Naive thymus-derived CD4-positive, alpha-beta T cell (primary cell): ENCODE measurements at places on chromosomes 5 and 9. TPM values are rescaled to one million over a fixed set of nuclear protein-coding genes. Genes with fewer than 3 reads are reported as not detected.

The MCIDAS gene
- not detected for total RNA-seq

The AUH gene
- total RNA-seq: 30.1 TPM

The WDR5 gene
- total RNA-seq: 42.3 and 44.9 TPM in 2 replicates

The WNT8A gene
- total RNA-seq: not detected

The LURAP1L gene
- total RNA-seq: not detected

The RNF183 gene
- not detected for total RNA-seq

- H3K36me3 ChIP-seq: no peaks in the 10 kb centered on the region
- no peak for DNase-seq
- no peak overlapping the region for H3K27ac ChIP-seq
- H3K27me3 ChIP-seq: no peaks in the 10 kb centered on the region
- H3K4me3 ChIP-seq: no peak overlapping the region
- no peaks in the 10 kb centered on the region for H3K4me1 ChIP-seq
Observed at GRCh38 chr9:34271265-34272006, 57.6 kb downstream of the KIF24 start.

GRCh38 chr9:110330484-110331105 lies 7.1 kb downstream of the TXNDC8 start:
- no peak overlapping the region for H3K4me3 ChIP-seq
- no peaks in the 10 kb centered on the region for H3K4me1 ChIP-seq
- H3K27me3 ChIP-seq: no peaks in the 10 kb centered on the region

- no peak for DNase-seq
- no peaks in the 10 kb centered on the region for H3K27me3 ChIP-seq
- no peak overlapping the region for H3K4me3 ChIP-seq
- H3K36me3 ChIP-seq: no peaks in the 10 kb centered on the region
- no peak overlapping the region for H3K27ac ChIP-seq
Observed at GRCh38 chr9:135909371-135909770, 2.0 kb upstream of the CAMSAP1 start.

GRCh38 chr5:115431116-115431515 lies 113.5 kb downstream of the FEM1C start:
- no peak overlapping the region for H3K27ac ChIP-seq
- no peaks in the 10 kb centered on the region for H3K36me3 ChIP-seq
- H3K27me3 ChIP-seq: no peaks in the 10 kb centered on the region
- H3K4me1 ChIP-seq: no peaks in the 10 kb centered on the region
- no peak overlapping the region for H3K4me3 ChIP-seq

DNA sequence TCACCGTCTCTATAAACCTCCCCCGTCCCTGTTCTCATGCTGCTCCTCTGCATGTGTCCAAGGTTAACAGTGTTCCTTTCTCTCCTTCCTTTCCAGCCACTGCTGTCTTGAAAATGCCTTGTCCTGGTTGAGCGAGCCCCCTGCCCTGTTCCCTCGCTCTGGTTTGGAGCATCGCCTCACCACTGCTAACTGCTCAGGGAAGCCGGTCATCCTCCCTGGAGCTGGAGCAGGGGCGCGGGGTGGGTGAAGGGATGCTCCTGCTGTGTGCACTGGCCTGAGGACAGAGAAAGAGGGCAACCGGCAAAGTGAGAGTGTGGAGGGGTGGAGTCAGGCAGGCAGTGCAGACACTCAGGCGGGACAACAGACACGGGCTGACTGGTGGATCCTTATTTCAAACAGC lies 19.4 kb downstream of the UBE2QL1 start:
- no peaks in the 10 kb centered on the region for H3K36me3 ChIP-seq
- no peak overlapping the region for H3K27ac ChIP-seq
- no peak for DNase-seq
- no peaks in the 10 kb centered on the region for H3K4me1 ChIP-seq
- H3K27me3 ChIP-seq: no peaks in the 10 kb centered on the region
- no peak overlapping the region for H3K4me3 ChIP-seq

DNA sequence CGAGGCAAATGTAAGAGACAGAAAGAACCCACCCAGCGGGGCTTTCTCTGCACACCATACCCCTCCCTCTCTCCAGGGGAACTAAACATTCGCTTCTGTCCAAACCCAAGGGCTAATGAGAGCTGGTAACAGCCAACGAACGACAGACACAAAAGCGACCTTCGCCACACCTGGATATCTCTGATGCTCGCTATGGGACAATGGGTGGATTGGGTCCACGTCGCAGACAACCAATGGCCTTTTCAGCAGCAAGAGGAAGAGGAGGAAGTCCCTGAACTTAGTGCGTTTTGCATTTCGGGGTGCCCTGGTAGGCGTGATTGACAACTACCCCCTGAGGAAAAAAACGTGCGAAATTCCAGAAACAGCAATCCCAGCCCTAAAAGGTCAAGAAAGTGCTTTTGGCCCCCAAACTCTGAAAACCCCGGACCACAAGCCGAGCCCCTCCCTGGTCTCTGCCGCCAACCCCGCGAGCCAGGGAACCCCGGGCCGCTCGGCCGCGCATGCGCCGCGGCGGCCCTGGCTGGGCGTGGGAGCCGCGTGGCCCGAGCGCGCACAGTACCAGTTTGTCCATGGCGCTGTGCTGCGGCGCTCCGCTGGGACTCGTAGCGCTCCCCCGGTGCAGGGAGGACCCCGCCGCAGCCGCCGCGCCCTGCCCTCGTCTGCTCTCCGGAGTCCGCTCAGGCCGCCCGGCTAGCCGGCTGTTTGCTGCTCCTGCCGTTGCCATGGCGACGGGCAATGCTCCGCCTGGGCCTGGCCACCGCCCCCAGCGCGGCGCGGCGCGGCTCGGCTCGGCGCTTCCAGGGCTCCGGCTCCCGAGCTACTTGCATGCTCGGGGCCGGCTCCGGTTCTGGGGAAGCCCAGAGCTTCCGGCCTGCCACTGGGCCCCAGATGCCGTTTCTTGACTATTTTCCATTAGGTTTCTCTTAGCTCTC lies 66.9 kb upstream of the DNAH5 start:
- DNase-seq: no peak
- H3K36me3 ChIP-seq: no peaks in the 10 kb centered on the region
- no peak overlapping the region for H3K4me3 ChIP-seq
- H3K27ac ChIP-seq: no peak overlapping the region

GRCh38 chr5:96636594-96636993 lies 25.6 kb upstream of the CAST start:
- H3K36me3 ChIP-seq: no peaks in the 10 kb centered on the region
- no peak for DNase-seq
- no peaks in the 10 kb centered on the region for H3K27me3 ChIP-seq
- no peak overlapping the region for H3K4me3 ChIP-seq
- H3K4me1 ChIP-seq: no peaks in the 10 kb centered on the region
- no peak overlapping the region for H3K27ac ChIP-seq

DNA sequence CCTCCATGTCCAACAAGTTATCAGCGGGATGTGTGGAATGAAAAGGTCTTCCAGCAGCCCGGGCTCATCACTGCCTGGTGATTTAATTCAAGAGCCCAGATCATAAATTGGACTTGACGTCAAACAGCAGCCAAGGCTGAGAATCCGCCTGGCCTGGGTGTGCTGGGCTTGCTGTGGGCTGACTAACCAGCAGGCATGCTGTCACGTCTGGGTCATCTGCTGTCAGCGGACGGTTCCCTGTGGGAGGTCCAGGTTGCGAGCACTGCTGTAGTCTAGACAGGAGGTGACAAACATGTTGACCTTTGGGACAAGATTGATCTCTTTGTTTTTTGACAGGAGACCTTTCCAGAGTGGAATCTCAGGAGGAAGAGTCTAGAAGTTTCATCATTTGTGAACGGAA lies 289.7 kb downstream of the OSTF1 start:
- no peak overlapping the region for H3K4me3 ChIP-seq
- no peaks in the 10 kb centered on the region for H3K4me1 ChIP-seq
- DNase-seq: no peak
- H3K36me3 ChIP-seq: no peaks in the 10 kb centered on the region

DNA sequence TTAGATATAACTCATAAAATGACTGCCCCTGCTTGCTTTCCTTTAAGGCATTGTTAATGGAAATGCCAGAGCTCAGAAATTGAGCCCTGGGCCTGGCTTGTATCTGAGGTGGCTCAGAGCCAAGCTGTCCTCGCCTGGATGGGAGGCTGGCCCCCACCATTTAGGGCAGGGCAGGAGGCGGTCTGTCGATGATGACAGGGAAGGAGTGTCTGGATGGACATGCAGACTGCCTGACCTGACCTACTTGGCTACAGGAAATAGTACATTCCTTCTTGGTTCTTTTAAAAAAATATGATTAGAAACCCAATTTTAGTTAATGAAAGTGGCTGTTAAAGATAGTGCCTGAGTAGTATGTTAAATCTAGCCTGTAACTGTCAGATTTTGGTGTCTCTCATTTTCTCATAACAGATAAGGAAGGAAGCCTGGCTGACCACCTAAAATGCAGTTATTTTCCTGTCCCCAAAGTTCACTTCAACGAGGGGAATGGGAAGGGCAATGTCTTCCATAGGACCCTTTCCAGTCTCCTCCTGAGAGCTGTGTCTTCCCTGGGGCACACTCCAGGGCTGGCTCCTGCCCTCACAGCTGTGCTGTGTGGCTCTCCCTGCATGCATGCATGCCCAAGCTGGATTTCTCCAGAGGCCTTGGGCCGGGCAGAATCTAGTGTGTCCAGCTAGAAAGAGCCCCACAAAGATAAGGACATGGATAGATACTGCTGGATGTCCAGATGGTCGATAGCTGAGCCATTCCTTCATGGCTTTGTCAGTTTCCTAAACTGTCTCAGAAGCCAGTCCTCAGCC lies 42.3 kb downstream of the MACROH2A1 start:
- no peak overlapping the region for H3K27ac ChIP-seq
- peaks cover 77% of the 10 kb centered on the region for H3K36me3 ChIP-seq
- H3K4me3 ChIP-seq: no peak overlapping the region
- DNase-seq: no peak

DNA sequence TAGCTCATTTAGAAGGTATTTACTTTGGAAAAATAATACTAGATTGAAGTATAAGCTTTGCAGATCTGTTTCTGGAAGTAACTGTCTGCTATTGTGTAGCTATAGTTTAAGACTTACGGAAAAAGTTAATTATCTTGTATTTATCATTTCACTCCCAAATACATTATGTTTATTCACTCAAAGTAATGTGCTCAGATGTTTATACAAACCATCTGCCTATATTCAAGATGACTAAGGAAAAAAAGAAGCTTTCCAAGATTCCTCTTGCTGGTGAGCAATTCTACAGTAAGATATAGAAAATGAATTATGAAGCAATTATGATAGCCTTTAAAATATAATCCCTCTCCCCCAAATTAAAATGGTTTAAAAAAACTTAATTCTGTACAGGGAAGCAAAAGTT lies 137.9 kb downstream of the KIAA0825 start:
- no peaks in the 10 kb centered on the region for H3K36me3 ChIP-seq
- no peak overlapping the region for H3K27ac ChIP-seq
- no peaks in the 10 kb centered on the region for H3K4me1 ChIP-seq
- no peak overlapping the region for H3K4me3 ChIP-seq
- H3K27me3 ChIP-seq: no peaks in the 10 kb centered on the region

- H3K27me3 ChIP-seq: no peaks in the 10 kb centered on the region
- DNase-seq: peak; percentile 84
- H3K36me3 ChIP-seq: no peaks in the 10 kb centered on the region
- peak overlapping the region; percentile 81 for H3K4me3 ChIP-seq
- H3K27ac ChIP-seq: peak overlapping the region; percentile 98
Observed at GRCh38 chr5:132410451-132411303, 41.2 kb downstream of the SLC22A5 start.

DNA sequence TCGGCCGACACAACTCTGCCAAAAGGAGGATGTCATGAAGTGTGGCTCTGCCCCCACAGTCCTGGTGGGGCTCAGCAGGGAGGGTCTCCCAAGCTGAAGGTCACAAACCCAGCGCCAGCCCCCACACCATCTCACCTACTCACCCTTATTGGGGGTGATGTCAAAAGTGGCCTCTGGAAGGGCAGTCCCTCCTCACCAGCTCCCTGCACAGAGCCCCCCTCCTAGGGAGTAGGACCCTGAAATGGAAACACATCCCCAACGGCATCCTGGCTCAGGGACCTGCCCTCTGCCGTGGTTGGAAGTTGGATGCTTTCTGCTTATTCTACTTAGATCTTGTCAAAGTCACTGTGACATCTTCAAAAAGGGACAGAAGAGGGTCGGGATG lies 89.5 kb downstream of the NSUN2 start:
- H3K27me3 ChIP-seq: no peaks in the 10 kb centered on the region
- H3K27ac ChIP-seq: no peak overlapping the region
- no peak for DNase-seq
- H3K4me3 ChIP-seq: no peak overlapping the region
- H3K4me1 ChIP-seq: no peaks in the 10 kb centered on the region

DNA sequence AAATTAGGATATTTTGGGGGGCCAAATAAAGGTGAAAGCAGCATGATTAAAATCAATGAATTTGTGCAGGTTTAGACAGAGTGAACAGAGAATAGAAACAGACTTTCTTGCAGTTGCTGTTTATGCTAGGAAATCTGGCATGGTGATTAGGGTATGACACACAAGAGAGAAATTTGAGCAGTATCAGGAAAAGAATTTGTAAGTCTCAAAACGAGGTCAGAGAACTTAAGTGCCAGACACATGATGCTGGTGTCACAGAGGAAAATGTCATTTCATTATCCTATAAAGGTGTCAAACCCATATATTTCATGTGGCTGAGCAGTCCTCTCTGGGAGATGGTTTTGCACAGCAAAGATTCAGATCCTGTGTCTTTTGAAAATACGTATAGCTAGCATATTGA lies 15.7 kb downstream of the LVRN start:
- no peaks in the 10 kb centered on the region for H3K4me1 ChIP-seq
- no peak for DNase-seq
- H3K4me3 ChIP-seq: no peak overlapping the region
- H3K27ac ChIP-seq: no peak overlapping the region

DNA sequence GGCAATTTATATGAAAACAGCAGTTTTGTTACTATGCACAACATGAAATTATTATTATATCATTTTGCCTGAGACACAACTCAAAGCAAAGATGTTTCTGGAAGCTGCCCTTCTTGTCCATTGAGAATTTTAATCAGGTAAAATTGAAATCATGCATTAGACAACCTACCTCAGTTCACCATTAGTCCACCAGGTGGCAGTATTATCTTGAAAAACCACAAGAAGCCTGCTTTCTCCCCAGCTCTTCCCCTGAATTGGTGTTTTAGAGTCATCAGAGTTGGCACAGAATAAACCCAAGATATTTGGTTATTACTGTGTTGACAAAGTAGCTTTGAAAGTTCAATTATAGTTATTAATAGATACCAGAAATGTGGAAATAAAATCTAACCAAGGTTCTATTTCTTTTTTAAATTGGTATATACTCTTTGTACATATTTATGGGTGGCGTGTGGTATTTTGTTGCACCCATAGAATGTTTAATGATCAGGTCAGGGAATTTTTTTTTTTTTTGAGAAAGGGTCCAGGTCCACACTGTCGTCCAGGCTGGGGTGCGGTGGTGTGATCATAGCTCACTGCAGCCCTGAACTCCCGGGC lies 25.7 kb downstream of the UTP15 start:
- peak; percentile 46 for DNase-seq
- H3K36me3 ChIP-seq: no peaks in the 10 kb centered on the region
- H3K4me1 ChIP-seq: no peaks in the 10 kb centered on the region
- H3K27ac ChIP-seq: no peak overlapping the region
